Bronchial epithelial cell (primary cell): ENCODE measurements at places on chromosomes 2 and 18. TPM values are rescaled to one million over a fixed set of nuclear protein-coding genes. Genes with fewer than 3 reads are reported as not detected.

DNA sequence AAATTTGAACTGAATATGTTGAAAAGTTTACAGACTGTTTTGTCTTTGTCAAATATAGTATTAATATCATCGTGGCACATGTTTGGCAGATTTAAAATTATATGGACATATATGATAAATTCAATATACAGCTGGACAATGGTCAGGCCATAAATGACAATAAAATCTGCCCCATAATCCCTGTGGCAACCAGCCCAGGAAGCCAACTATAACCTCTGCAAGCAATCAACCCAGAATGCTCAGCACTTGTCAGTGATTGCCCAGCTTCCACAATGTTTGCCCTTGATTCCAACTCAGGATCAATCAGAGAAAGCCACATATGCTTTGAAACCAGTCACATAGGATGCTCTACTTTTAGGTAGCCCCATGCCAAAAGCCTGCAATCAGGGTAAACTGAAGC is 671.9 kb downstream of the SUCLG1 start:
- DNase-seq, result no peak

Gene C2orf80
- total RNA-seq, result not detected in 2 replicates

GRCh38 chr2:129565551-129566109 is 413.8 kb upstream of the RAB6C start:
- no peak for DNase-seq

Gene LAMA1
- total RNA-seq, result 0.64 and 1.8 TPM in 2 replicates
